ENCODE measurements at places on chromosomes 1 and 21.

GRCh38 chr1:91948097-91948496 is 1.1 kb upstream of the BRDT start:
- DNase-seq = peak; percentile 42

- peak; percentile 32 for DNase-seq
These were observed 3.7 kb upstream of the DIPK1A start for GRCh38 chr1:92964998-92965397.

DNA sequence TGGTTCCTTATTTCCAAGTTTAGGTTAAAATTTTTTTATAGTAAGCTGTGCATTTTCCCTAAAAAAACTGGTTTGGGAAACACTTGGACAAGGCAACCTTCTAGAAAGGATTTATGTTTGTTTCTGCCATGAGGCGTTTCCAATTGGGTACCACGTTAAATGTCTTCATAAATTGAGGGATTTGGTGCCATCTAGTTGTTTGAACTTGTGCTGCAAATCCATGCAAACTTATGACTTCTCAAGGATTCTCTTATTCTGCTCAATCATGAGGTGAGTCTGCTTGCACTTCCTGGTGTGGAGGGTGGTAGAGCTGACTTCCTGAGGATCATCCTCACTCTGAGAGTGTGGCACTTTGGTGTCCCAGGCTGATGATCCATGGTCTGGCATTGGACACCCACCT is 123.3 kb downstream of the PCNX2 start:
- no peak for DNase-seq

- no peak for DNase-seq
These were observed 21.2 kb upstream of the PLA2G2C start for GRCh38 chr1:20207546-20207945.

DNA sequence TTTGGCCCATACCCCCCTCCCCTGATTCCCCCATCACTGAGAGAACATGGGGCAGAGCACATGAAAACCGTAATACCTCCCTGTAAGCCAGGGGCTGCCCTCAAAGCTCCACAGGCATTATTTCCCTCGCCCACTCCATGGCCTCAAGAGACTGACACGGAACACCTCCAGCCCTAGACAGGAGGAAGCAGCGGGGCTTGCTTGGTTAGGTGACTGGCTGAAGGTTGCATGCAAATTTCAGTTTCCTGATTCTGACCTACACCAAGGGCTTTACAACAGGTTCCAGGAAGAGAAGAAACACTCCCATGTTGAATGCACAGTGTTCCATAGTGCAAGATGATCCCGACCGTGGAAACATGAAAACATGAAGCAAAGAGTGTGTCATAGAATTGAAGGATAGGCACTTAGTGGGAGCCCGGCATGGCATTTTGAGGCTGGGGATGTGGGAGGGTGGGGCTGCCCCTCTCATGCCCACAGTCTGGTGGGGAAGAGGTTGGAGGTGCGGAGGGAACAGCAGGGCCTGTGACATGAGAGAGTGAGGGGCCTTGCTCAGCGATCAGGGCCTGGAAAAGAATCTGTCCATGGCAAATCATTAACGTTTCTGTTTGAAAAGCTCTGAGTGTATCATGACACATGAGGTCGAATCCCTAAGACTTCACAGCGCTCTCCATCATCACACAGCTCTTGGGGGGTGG is 33.5 kb downstream of the GPR137B start:
- no peak for DNase-seq

DNA sequence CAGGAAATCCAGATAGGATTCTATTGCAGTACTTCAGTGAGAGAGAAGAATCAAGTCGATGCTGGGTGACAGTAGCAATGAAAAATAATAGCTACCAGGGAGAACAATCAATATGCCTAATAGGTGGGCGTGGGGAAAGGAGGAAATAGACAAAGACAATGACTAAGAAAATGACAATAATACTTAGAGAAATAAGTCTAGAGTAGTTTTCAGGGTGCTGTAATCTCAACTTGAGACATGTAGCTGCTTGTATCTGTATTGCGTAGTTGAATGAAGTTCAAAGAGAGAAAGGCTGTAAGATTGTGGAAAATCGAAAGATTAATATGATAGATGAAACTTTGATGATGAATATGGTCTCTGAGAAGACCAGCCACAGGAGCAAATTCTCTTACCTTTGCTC is 2.6 kb downstream of the STXBP3 start:
- no peak for DNase-seq

GRCh38 chr1:41153750-41154274 is 88.3 kb downstream of the SCMH1 start:
- no peak for DNase-seq

All from activated CD4-positive, alpha-beta T cell treated with anti-CD3 and anti-CD28 coated beads, Interleukin-2, Interleukin-6, amounts not matched to agents 100 ng/mL and 50 ng/mL, durations not matched to agents 16 hours and 8 hours (primary cell).